ENCODE measurements at places on chromosomes 4 and X.

DNA sequence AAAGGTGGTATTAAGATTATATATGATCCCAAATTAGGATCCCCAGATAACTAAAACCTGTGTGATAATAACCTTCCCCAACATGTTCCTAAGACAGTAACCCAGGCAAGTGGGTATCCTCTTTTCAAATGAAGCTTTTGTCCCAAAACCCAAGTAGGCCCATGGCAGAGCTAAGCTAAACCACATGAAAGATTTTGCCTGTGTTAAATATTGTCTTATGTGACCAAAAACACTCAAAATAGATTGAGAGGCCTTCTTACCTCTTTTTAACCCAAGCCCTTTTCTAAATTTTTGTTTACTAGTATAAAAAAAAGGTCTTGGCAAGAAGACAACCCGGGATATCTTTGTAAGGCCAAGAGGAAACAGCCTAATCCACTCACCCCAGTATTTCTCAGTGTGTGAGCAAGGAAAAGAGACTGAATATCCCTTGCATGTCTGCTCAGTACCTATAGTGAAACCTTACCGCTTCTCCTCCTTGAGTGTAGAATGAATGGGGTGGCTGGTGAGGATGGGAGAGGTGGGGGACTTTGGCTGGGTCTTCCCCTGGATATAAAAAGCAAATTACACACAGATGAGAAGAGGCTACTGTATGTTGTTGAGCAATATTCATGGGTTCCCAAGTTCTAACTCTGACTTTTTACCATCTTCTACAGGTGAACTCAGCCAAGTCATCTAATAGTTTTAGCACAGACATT lies 188.8 kb upstream of the BMP3 start:
- no peak for DNase-seq

DNA sequence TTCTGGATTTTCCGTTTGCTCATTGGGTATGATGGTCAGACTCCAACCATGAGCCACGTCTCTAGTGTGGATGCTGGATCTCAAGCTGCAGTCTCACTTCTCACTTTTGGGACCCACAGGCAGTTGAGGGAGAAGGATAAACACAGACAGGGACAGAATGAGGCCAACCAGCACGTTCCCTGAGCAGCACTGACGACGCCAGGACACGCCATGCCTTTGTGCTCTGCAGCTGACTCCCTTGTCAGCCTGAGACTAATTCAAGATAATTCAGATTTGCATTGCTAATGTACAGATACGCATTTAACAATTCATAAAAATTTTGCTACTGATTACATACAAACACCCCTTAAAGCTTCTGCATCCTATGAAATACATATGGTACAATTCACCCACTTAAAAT lies 106.5 kb downstream of the FAM193A start:
- DNase-seq: no peak

DNA sequence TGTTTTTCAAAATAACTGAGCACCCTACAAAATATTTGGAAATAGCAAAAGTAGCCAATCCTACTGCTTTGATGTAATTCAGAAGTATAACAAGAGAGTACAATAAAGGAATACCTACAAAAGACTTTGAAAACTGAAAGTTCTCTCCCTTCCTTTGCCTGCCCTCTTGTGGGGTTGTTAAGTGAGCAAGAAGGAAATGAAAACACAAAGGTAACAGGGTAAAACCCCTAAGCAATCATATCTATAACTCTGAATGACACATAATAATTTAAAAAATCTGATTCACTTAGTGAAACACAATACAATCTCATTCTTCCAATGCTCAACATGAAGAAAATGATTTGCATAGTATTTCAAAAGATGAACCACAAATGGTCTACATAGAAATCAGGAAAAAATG lies 98.2 kb downstream of the FRYL start:
- DNase-seq: no peak

DNA sequence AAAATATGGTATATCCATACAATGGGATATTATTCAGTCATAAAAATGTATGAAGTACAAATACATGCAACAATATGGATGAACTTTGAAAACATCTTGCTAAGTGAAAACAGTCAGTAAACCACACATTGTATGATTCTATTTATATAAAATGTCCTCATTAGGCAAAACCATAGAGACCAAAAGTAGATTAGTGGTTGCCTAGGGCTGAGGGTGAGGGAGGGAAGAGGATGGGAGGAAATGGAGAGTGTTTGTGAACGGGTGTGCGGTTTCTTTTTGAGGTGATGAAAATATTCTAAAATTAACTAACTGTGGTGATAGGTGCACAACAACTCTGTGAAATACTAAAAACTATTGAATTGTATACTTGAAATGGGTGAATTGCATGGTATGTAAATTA lies 29.6 kb downstream of the TEX11 start:
- DNase-seq: no peak

GRCh38 chr4:73763877-73764276 lies 23.5 kb downstream of the CXCL8 start:
- DNase-seq: no peak

DNA sequence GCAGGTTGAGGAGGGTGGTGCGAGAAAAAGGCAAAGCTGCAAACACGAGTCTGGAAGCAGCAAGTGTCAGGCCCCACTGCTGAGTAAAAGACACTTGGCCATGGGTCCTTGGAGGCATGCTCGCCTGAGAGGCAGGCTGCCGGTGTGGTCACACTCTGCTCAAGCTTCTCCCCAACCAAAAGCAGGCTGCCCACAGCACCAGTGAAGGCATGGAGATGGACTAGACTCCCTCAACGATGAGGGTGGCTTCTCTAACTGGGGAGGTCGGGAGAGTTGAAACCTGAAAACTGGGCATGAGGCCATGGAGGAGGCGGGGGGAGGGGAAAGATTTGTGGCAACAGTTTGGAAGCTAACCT lies 86.5 kb downstream of the ATG4A start:
- no peak for DNase-seq

GRCh38 chr4:79227860-79228259 lies 98.0 kb downstream of the NAA11 start:
- DNase-seq: no peak

GRCh38 chr4:85218756-85219155 lies 252.3 kb upstream of the WDFY3 start:
- DNase-seq: no peak

- DNase-seq: no peak
Observed at GRCh38 chr4:175716961-175717360, 95.1 kb downstream of the GPM6A start.

- no peak for DNase-seq
Observed at GRCh38 chrX:63657821-63658220, 127.2 kb downstream of the ARHGEF9 start.

DNA sequence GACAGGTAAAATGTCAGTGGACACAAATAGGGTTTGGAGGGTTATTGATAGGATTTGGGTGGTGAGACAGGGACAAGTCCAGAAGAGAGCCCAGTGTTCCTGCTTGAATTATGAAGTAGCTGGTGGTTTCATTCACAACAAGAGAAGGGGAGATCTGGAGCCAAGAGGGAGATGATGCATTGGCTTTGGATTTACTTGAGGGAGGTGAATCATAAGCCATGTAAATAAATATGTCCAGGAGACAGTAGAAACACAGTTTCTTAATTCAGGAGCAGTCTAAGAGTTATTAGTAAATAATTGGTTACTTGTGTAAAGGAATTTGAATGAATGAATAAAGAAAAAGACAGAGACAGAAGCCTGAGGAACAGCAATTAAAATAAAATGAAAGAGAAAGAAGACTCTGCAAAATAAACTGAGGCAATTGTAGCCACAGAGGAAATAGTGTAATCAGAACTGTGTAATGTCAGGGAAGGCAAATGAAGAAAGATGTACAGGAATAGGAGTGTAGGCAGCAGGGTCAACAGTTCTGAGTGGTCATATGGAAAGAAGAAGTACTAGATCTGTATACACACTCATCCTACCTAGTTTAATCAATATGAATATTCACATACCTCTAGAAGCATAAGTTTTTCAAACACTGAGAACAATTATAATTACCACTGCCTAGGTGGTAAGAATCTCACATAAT lies 50.2 kb upstream of the CXCL8 start:
- no peak for DNase-seq

DNA sequence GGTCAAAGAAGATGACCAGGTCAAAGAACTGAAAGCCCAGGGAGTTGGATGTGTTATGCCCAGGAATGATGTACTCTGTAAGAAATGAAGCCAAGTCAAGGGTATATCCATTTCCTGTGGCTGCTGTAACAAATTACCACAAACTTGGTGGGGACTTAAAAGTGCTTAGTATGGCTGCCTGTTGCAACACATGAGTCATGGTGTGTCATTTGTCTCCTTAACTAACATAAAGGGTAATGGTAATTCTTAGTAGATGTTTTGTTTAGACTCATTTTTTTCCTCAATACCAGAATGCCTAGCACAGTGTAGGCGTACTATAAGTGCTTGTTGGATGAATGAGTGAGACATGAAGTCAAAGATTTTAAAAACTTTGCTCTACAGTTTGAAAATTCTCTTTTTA lies 45.7 kb downstream of the SYTL5 start:
- no peak for DNase-seq

GRCh38 chr4:56723659-56724230 lies 42.6 kb upstream of the HOPX start:
- DNase-seq: no peak

DNA sequence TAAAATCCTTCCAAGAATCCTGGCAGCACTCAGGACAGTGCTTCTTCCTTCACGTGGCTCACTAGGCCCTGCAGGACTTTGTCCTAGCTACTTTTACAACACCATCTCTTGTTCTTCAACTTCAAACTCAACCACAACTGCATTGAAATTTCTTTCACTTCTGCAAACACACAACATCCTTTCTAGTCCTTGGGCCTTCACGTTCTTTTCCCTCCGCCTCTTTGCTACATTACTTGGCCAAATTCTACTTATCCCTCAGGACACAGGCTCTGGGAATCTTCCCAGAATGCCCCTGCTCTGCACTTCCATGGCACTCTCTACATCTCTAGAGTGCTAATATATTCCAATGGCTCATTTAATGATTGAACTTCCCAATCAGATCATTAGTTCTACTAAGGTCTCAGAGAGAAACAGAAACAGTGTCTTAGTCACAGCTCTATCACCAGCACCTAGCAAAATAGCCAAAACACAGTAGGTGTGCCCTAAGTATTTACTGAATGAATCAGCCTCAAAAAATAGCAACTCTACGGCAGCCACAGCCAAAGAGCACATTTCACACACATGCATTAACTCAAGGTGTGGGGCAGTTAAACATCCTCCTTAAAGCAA lies 73.3 kb downstream of the MANBA start:
- DNase-seq: no peak

DNA sequence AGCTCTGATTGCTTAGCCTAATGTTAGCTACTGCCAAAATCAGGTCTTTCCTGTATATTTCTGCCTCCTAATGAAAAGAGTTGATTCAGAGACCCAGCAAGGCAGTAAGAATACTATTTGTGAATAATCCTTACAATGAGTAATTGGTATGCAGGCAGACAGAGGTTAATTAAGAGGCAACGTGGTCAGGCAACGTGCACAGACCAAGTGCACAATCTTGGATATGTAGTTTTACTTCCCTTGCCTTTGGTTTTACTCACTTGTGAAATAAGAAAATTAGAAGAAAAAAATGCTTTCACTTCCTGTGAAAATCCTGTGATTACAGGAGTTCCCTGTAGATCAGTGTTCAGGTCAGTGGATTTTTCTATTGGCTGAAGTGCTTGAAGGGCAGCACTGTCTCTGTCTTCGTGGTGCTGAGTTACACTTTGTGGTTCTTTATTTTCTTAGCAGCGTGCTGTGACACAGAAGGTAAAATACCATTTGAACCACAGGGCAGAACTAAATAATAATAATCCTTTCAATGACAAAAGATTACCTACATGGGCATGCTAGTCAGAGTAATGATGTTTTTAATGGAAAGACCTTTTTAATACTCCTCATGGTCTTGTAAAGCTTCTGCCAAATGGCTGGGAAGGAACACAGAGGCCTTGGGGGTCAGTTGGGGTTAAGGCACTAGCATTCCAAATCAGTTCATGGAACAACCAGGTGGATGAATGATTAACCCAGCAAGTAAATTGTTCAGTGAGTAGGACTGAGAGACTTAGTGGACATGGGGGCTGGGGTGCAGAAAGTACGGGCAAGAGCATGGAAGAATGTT lies 430.9 kb downstream of the MAPK10 start:
- DNase-seq: no peak

DNA sequence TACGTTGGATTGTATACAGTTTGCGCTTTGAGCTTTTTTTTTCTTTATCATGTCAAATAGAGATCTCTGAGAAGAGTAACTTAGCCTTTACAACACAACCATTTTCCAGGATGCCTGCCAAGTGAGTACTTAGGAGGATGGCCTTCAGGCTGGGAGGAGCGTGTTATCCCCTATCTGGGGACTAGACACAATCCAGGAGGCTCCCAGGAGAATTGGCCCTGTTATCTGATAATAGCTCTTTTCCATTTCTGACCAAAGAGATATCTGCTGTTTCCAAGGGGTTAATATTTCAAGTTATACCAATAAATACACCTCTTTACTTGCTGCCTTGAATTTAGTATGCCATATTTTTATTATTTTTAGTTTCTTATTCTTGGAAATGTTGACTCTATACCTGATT lies 169.5 kb upstream of the SMARCAD1 start:
- DNase-seq: no peak

GRCh38 chrX:154732421-154733065 lies 18.3 kb downstream of the GAB3 start:
- DNase-seq: no peak

DNA sequence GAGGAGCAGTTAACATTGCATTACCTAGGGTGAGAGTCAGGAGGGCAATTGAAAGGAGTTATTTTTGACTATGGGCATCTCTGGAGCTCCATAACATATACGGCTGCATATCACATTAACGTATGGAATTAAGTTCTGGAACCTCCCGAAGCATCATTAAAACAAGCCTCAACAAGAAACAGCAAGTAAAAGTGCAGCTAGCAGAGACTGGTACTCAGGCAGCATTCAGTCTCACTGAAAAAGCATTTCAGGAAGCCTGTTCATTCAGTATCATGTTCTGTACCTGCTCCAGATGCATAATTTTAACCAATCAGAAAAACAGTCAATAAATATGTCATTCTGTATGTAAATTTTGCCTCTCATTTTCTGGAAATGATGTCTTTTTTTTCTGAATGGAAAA lies 299.6 kb downstream of the EPHA5 start:
- no peak for DNase-seq

DNA sequence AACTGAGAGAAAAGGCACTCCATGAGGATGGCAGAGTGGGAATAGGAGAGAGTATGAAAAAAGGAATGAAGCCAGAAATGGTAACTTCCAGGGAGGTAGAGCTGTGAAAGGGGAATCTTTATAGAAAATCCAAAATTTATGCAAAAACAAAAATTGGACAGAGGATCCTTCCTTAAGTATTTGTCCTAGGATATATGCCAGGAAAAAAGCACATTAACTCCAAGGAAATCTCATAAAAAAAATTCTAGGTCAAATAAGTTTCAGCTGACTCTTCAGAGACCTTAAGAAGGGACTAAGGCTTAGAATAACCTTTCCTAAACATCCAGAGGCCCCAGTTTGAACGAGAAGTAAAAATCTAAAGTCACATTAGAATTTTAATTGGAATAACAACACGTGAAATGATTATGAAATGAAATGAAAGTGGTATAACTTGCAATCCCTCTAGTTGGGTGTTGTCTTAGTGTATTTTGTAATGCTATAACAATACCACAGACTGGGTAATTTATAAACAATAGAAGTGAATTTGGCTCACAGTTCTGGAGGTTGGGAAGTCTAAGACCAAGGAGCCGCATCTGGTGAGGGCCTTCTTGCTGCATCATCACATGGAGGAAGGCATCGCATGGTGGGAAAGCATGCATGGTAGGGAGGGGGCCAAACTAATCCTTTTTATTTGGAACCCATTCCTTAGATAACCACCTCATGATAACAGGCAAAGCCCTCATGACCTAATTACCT lies 145.4 kb upstream of the RXFP1 start:
- DNase-seq: no peak

- no peak for DNase-seq
Observed at GRCh38 chr4:12186526-12186925, 757.8 kb upstream of the HS3ST1 start.
